MM.1S (cell line): ENCODE measurements at places on chromosomes 4 and X.

DNA sequence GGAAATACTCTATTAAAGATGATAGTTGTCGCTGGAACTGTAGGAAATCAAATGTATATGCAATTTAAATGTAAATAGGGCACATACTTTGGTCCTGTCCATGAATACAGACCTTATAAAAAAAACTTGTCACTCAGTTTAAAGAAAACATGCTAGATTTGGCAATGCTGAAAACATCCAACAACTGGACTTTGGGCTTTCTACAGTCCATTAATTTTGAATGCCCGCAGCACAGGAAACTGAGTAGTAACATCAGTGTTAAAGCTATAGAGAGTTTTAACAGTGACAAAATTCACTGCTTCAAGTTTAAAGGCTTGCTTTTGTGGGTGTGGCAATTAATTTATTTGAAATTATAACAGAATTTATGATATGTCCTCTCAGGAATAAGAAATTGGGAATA lies 578.4 kb downstream of the TRIML1 start:
- DNase-seq = no peak

- DNase-seq = no peak
Observed at GRCh38 chr4:139746431-139747171, 81.0 kb downstream of the MGST2 start.

GRCh38 chr4:124386163-124386562 lies 326.4 kb downstream of the ANKRD50 start:
- DNase-seq = no peak

- DNase-seq = no peak
Observed at GRCh38 chr4:6788123-6788522, 5.6 kb downstream of the KIAA0232 start.

DNA sequence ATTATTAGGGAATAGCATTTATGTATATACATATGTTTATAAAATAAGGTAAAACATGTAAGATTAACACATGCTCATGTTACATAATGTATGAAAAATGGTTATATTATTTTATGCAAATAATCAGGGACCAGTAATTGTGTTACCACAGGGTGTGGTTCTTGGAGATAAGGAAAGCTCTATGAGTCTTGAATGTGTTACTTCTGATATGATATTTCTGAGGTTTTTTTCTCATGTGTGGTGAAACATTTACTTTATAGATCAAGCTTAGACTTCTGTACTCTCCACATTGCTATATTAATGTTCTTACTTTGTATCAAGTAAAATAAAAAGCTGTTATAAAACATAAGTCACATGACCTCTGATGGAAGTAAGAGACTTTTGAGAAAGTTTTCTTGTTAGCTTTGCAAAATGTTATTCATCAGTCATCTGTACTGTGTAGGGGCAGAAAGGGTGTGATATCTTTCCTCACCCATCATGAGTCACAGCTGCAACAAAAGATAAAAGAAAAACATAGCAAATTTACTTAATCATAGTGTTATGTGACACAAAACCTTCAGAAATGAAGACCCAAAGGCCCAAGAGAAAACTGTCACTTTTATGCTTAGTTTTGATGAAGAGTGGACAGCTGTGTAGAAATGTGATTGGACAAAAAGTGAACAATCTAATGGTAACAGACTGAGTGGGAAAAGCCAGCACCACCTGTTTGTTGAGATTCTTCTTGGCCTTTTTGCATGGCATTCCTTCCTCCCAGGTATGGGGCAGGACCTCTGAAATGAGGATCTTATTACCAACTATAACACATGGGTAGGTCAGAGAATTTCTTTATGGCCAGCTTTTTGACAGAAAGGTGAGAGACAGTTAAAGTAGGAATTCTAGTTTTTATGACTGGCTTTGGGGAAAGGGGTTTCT lies 632.3 kb downstream of the PDHA2 start:
- no peak for DNase-seq

DNA sequence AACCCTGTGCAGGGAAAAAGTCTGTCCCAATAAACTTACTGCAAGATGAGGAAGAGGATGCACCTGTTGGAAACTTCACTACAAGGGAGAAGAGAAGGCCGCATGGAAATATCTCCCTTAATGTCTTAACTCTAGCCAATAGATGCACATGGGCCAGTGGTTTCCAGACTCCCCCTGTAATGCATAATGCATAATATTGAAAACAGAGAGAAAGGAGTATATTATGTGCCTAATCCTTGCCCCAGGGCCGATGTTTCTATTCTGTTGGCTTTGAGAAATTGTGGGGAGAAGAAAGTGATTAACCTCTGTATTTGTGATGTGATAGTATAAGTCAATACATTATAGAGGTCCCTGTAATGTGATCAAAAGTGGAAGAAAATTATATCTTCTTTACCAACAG lies 37.2 kb downstream of the INTS12 start:
- no peak for DNase-seq
